WTC11 (cell line): ENCODE measurements at places on chromosomes 13 and 19. TPM values are rescaled to one million over a fixed set of nuclear protein-coding genes. Genes with fewer than 3 reads are reported as not detected.

- no peak overlapping the region for H3K27ac ChIP-seq
- no peaks in the 10 kb centered on the region for H3K36me3 ChIP-seq
- no peaks in the 10 kb centered on the region for H3K4me1 ChIP-seq
- no peak for DNase-seq
- no peak overlapping the region for H3K4me3 ChIP-seq
Observed at GRCh38 chr13:95763601-95764000, 86.7 kb downstream of the DNAJC3 start.

GRCh38 chr19:43776286-43776685, 4.5 kb downstream of the KCNN4 start:
- no peaks in the 10 kb centered on the region for H3K36me3 ChIP-seq
- H3K27me3 ChIP-seq: peaks cover 58% of the 10 kb centered on the region
- peaks cover 49% of the 10 kb centered on the region for H3K4me1 ChIP-seq

- peaks cover 86% of the 10 kb centered on the region for H3K36me3 ChIP-seq
- no peak overlapping the region for H3K4me3 ChIP-seq
- no peak overlapping the region for H3K27ac ChIP-seq
- 0 out of 2 replicates have a peak, but pooled peaks cover 4% of the 10 kb centered on the region for H3K27me3 ChIP-seq
- DNase-seq: no peak
- no peaks in the 10 kb centered on the region for H3K4me1 ChIP-seq
Observed at GRCh38 chr19:8821748-8822241, 10.3 kb downstream of the ZNF558 start.

- H3K4me3 ChIP-seq: no peak overlapping the region
- no peaks in the 10 kb centered on the region for H3K36me3 ChIP-seq
- H3K27ac ChIP-seq: no peak overlapping the region
- H3K4me1 ChIP-seq: 0 out of 2 replicates have a peak, but pooled peaks cover 3% of the 10 kb centered on the region
Observed at GRCh38 chr13:107210723-107211030, 642.7 kb upstream of the ARGLU1 start.

DNA sequence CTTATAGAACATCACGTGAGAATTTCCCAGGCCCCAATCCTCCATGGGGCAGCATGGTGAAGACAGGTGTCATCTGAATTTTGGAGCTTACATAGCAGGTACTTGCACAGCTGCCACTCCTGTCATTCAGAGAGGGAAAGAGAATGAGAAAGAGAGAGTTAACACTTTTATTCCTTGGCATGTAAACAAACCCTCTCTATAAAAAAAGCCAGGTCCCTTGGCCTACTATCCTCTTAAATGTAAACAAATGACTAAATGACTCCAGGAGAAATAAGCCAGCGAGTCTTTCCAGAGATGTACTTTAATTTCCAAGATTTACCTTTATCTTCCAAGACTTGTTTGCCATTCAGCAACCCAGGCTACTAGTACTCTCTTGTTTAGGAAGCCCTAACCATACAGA, 195.3 kb upstream of the HTR2A start:
- DNase-seq: no peak
- no peaks in the 10 kb centered on the region for H3K27me3 ChIP-seq
- peaks cover 8% of the 10 kb centered on the region for H3K4me1 ChIP-seq
- no peaks in the 10 kb centered on the region for H3K36me3 ChIP-seq
- H3K4me3 ChIP-seq: no peak overlapping the region

GRCh38 chr19:10078329-10078728, 7.8 kb upstream of the SHFL start:
- no peak overlapping the region for H3K27ac ChIP-seq
- H3K4me3 ChIP-seq: no peak overlapping the region
- H3K27me3 ChIP-seq: peaks cover 52% of the 10 kb centered on the region
- H3K36me3 ChIP-seq: no peaks in the 10 kb centered on the region
- H3K4me1 ChIP-seq: no peaks in the 10 kb centered on the region

DNA sequence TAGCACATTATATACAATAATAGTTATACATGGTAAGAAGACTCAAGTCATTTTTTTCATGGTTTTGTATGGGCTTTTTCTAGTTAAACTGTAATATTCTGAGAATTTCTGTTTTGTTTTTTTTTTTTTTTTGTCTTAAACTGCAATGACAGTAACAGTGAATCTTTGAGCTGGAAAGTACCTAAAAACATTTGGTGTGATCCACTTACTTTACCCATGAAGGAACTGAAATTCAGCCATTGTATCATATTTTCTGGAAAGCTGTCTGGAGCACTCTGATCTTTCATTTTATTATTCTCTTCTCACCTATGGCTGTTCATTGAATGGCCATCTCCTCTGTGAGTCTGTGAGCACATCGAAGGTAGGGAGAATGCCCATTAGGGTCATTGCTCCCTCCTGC, 37.8 kb downstream of the MYO16 start:
- H3K27me3 ChIP-seq: peaks cover 2% of the 10 kb centered on the region; the same call in 1 of the 2 replicates
- H3K4me1 ChIP-seq: no peaks in the 10 kb centered on the region
- peaks cover 22% of the 10 kb centered on the region for H3K36me3 ChIP-seq
- no peak overlapping the region for H3K4me3 ChIP-seq

GRCh38 chr13:39688699-39689405, 33.4 kb downstream of the COG6 start:
- no peak overlapping the region for H3K27ac ChIP-seq
- H3K36me3 ChIP-seq: peaks cover 2% of the 10 kb centered on the region; the same call in 1 of the 2 replicates
- DNase-seq: no peak
- no peaks in the 10 kb centered on the region for H3K27me3 ChIP-seq

GRCh38 chr13:30268673-30269072, 38.7 kb downstream of the KATNAL1 start:
- no peaks in the 10 kb centered on the region for H3K4me1 ChIP-seq
- peaks cover 19% of the 10 kb centered on the region for H3K36me3 ChIP-seq
- H3K4me3 ChIP-seq: no peak overlapping the region
- H3K27me3 ChIP-seq: no peaks in the 10 kb centered on the region
- DNase-seq: no peak

- peak overlapping the region; percentile 87 for H3K4me3 ChIP-seq
- H3K27me3 ChIP-seq: peaks cover 29% of the 10 kb centered on the region
- peaks cover 15% of the 10 kb centered on the region for H3K4me1 ChIP-seq
- H3K36me3 ChIP-seq: no peaks in the 10 kb centered on the region
- peak; percentile 99 for DNase-seq
Observed at GRCh38 chr19:11422163-11423065, 3.3 kb upstream of the RGL3 start.

DNA sequence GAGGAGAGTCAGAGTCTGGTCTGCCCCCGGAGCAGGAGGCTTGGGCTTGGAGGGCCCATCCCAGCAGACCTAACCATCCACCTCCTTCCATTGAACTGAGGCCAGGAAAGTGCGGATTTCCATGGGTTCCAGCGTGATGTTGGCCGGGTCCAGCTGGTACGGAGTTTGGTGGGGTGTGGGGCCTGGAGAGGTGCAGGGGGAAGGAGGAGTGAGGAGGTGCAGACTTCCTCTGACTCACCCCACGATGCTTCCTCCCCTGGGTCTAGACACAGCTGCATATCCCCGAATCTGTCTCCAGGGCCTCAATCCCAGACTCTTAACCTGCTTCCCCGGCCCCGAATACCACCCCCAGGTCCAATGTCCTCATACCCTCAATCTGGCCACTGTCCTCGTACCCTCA, 20.0 kb downstream of the MAN2B1 start:
- H3K27ac ChIP-seq: no peak overlapping the region
- H3K36me3 ChIP-seq: peaks cover 6% of the 10 kb centered on the region
- peaks cover 11% of the 10 kb centered on the region for H3K4me1 ChIP-seq

GRCh38 chr13:47288546-47288945, 391.7 kb upstream of the HTR2A start:
- no peaks in the 10 kb centered on the region for H3K36me3 ChIP-seq
- peaks cover 8% of the 10 kb centered on the region for H3K4me1 ChIP-seq
- no peak overlapping the region for H3K4me3 ChIP-seq
- no peak overlapping the region for H3K27ac ChIP-seq

- no peaks in the 10 kb centered on the region for H3K4me1 ChIP-seq
- peaks cover 24% of the 10 kb centered on the region for H3K27me3 ChIP-seq
- H3K27ac ChIP-seq: no peak overlapping the region
- no peak for DNase-seq
- H3K4me3 ChIP-seq: no peak overlapping the region
Observed at GRCh38 chr19:8973501-8974091, 36.6 kb downstream of the MUC16 start.

DNA sequence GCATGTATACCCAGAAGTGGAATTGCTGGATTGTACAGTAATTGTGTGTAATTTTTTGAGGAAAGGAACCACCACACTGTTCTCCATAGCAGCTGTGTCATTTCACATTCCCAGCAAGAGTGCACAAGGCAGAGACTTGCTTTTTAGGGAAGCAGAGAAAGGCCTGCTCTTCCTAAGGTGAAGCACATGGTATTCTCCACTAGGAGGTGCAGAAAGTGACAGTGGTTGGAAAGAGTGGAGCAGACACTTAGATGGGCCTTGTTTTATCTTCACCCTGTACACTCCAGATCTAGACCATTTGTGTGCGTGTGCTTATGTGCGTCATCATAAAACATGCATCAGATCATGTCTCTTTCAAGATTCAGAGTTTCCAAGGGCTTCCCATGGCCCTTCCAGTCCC, 35.0 kb downstream of the FAM124A start:
- DNase-seq: no peak
- H3K4me1 ChIP-seq: peaks cover 84% of the 10 kb centered on the region
- peak overlapping the region; percentile 79 for H3K27ac ChIP-seq
- H3K4me3 ChIP-seq: no peak overlapping the region
- H3K27me3 ChIP-seq: no peaks in the 10 kb centered on the region
- peaks cover 75% of the 10 kb centered on the region for H3K36me3 ChIP-seq

DNA sequence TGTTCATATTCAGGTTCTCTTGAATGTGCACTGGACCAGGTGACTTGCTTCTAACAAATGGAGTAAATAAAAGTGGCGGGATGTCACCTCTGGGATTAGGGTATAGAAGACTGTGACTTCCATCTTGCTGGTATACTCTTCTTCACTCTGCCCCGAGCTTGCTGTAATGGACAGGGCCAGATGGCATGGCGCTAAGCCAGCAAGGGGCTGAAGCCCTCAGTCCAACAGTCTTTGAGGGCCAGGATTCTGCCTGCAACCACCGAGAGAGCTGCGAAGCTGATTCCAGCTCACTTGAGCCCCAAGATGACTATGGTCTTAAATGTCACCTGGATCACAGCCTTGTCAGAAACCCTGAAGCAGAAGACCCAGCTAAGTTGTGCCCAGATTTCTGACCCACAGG, 600.0 kb downstream of the FGF9 start:
- no peaks in the 10 kb centered on the region for H3K27me3 ChIP-seq
- no peaks in the 10 kb centered on the region for H3K36me3 ChIP-seq
- DNase-seq: no peak
- H3K4me1 ChIP-seq: peaks cover 4% of the 10 kb centered on the region
- no peak overlapping the region for H3K4me3 ChIP-seq
- H3K27ac ChIP-seq: no peak overlapping the region

- no peak for DNase-seq
- H3K4me3 ChIP-seq: no peak overlapping the region
- no peaks in the 10 kb centered on the region for H3K27me3 ChIP-seq
- H3K4me1 ChIP-seq: peaks cover 42% of the 10 kb centered on the region
- peak overlapping the region; percentile 69 for H3K27ac ChIP-seq
- H3K36me3 ChIP-seq: no peaks in the 10 kb centered on the region
Observed at GRCh38 chr13:73168953-73169401, 110.2 kb downstream of the KLF5 start.

DNA sequence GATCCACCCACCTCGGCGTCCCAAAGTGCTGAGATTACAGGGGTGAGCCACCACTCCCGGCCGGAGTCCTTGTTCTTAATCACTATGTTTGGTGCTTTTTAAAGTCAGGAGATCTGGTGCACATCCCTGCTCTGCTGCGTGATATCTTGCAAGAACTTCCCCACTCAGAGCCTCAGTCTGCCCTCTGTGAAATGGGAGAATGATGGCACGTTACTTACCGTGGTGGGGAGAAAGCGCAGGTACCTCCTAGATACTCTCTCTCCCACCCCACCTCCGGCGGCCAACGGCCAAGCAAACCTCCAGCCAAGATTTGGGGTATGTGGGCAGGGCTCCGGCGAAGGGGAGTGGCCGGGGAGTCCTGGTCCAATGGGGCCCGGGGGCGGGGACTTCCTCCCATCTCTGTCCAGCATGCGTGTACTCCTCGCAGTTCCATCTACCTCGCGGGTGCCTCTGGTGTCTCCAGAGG, at the start of gene RYR1:
Gene RYR1, plus strand, starts transcription at position 424 of the 466 bp plus-strand sequence. CDS start 139 bp downstream, outside the sequence.
- H3K36me3 ChIP-seq: peaks cover 3% of the 10 kb centered on the region; the same call in 1 of the 2 replicates
- peaks cover 2% of the 10 kb centered on the region; the same call in 1 of the 2 replicates for H3K27me3 ChIP-seq
- peak within 1 kb of the TSS; percentile 90 for H3K27ac ChIP-seq
- DNase-seq: peak; percentile 97

DNA sequence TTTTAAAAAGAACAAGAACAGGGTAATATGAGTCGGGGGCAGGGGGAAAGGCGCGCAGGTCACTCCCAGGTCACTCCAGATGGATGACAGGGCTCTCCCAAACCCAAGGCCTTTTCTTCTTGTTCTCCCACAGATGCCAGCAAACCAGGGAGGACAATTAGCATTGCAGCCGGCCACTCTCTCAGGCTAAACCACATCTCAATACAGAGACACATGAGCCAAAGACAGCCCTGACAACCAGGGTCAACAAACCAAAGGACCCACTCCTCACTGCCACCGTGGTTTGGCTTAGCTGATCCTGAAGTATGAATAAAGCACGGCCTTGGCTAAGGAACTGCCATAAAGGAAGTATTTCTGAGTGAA, 47.3 kb downstream of the LATS2 start:
- H3K4me3 ChIP-seq: no peak overlapping the region
- 0 out of 2 replicates have a peak overlapping the region, but pooled peaks have one; percentile 86 for H3K27ac ChIP-seq
- H3K4me1 ChIP-seq: peaks cover 37% of the 10 kb centered on the region
- no peak for DNase-seq
- no peaks in the 10 kb centered on the region for H3K27me3 ChIP-seq

- H3K36me3 ChIP-seq: no peaks in the 10 kb centered on the region
- H3K4me3 ChIP-seq: no peak overlapping the region
- DNase-seq: no peak
- H3K27me3 ChIP-seq: no peaks in the 10 kb centered on the region
Observed at GRCh38 chr13:57932061-57932460, 300.5 kb downstream of the PCDH17 start.

GRCh38 chr13:29676535-29676934, 81.0 kb upstream of the SLC7A1 start:
- peaks cover 5% of the 10 kb centered on the region for H3K4me1 ChIP-seq
- no peak overlapping the region for H3K4me3 ChIP-seq
- H3K27me3 ChIP-seq: no peaks in the 10 kb centered on the region

GRCh38 chr19:10760273-10760944, 42.5 kb downstream of the DNM2 start:
- H3K36me3 ChIP-seq: peaks cover 9% of the 10 kb centered on the region
- DNase-seq: no peak
- no peak overlapping the region for H3K27ac ChIP-seq
- no peaks in the 10 kb centered on the region for H3K27me3 ChIP-seq
- H3K4me3 ChIP-seq: no peak overlapping the region
- peaks cover 39% of the 10 kb centered on the region for H3K4me1 ChIP-seq

CEACAM4 gene
- total RNA-seq: not detected in 3 replicates

PBX4 gene
- total RNA-seq: 3.2 to 4.5 TPM (median 3.5 TPM) in 3 replicates

CCL25 gene
- total RNA-seq: 0.53 TPM in 1 of 3 replicates, not detected in the others

SULT2A1 gene
- 0.18 to 0.32 TPM (median 0.31 TPM) in 3 replicates for total RNA-seq

PODNL1 gene
- 1.1 to 1.4 TPM (median 1.4 TPM) in 3 replicates for total RNA-seq

PLEKHJ1 gene
- total RNA-seq: 164 to 189 TPM (median 167 TPM) in 3 replicates

SPTBN4 gene
- 2.8 to 5.7 TPM (median 3.9 TPM) in 3 replicates for total RNA-seq

MTUS2 gene
- total RNA-seq: 0.18 to 0.25 TPM (median 0.22 TPM) in 3 replicates

METTL21C gene
- total RNA-seq: not detected in 3 replicates

FGF22 gene
- 1.4 to 1.6 TPM (median 1.6 TPM) in 3 replicates for total RNA-seq

ATXN8OS gene
- not detected in 3 replicates for total RNA-seq

BRME1 gene
- 5.0 to 7.2 TPM (median 6.4 TPM) in 3 replicates for total RNA-seq

UNC13A gene
- 40.7 to 42.9 TPM (median 41.1 TPM) in 3 replicates for total RNA-seq

ZNF473 gene
- total RNA-seq: 7.9 to 10.0 TPM (median 8.5 TPM) in 3 replicates

ZNF493 gene
- 15.0 to 22.2 TPM (median 15.5 TPM) in 3 replicates for total RNA-seq

MATK gene
- 26.1 to 29.0 TPM (median 28.3 TPM) in 3 replicates for total RNA-seq

ICAM1 gene
- total RNA-seq: 3.8 to 5.4 TPM (median 4.8 TPM) in 3 replicates

WDR87 gene
- total RNA-seq: not detected in 3 replicates

KLHL1 gene
- total RNA-seq: not detected in 3 replicates
